ENCODE measurements at places on chromosomes 2 and 18.
A peak's percentile ranks its signal among the peaks of the same experiment; 100 is the strongest.

GRCh38 chr2:46367286-46367685 is 70.1 kb downstream of the EPAS1 start:
- DNase-seq, result no peak

GRCh38 chr2:7619203-7619970 is 702.2 kb downstream of the RNF144A start:
- no peak for DNase-seq

DNA sequence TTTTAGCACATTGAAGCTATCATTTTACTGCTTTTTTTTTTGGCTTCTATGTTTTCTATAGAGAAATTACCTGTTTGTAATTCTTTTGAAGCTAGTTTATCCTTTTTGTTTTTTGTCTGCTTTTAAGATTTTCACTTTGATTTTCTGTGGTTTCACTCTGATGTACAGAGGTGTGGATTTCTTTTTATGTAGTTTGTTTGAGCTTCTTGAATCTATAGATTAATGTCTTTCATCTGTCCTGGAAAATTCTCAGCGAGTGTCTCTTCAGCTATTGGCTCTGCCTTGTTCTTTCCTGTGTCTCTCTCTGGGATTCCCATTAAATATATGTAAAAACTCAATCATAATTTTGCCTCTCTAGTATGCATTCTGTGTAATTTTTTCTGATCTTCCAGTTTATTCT is 8.4 kb downstream of the POLE4 start:
- DNase-seq, result no peak

- no peak for DNase-seq
Measured at GRCh38 chr18:24928301-24928878, 423.6 kb downstream of the ZNF521 start.

- DNase-seq, result no peak
Measured at GRCh38 chr18:26978812-26979341, 113.4 kb upstream of the AQP4 start.

GRCh38 chr18:80044072-80044471 is 9.8 kb downstream of the RBFA start:
- DNase-seq, result no peak

DNA sequence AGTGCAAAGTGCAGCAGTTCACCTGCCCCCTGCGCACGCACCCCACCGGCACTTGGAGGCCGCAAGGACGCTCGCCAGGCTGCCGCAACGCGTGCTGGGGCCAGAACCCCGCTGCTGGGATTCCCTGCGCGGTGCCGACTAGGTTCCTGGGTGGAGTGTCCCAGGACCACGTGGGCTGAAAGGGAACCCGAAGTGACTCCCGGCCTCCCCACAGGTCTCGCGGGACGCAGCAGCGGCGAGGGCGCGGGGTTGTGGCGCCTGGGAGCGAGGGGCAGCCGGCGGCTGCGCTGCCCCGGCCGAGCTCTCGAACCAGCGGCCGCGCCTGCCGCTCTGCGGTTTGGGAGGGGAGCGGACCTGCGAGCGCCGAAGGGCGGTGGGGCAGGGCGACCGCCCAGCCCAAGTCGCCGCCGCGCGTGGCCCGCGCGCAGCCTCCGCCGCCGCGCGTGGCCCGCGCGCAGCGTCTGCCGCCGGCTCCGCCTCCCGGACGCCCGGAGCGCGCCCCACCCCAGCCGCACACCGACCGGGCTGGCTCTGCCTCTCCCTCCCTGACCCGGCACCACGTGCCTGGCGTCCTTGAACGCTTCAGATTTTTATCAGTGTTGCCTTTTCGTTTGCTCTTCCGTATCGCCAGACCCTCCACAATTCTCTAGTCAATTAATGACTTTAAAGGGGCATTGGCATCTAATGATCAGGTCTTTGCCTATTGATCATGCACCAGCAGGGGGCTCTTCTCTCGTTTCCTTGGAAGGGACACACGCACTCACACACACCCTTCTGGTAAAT is at the start of gene FTCDNL1:
Gene FTCDNL1 (minus strand): TSS at position 475 of the 783 bp plus-strand sequence. CDS start 2,230 bp downstream, outside the sequence.
- DNase-seq, result peak; percentile 76

GRCh38 chr2:60764736-60765534 is 8.9 kb downstream of the PAPOLG start:
- DNase-seq, result no peak

GRCh38 chr18:23107718-23108117 is 27.6 kb upstream of the CABLES1 start:
- no peak for DNase-seq

- no peak for DNase-seq
Measured at GRCh38 chr2:32227492-32227891, 37.2 kb downstream of the NLRC4 start.

DNA sequence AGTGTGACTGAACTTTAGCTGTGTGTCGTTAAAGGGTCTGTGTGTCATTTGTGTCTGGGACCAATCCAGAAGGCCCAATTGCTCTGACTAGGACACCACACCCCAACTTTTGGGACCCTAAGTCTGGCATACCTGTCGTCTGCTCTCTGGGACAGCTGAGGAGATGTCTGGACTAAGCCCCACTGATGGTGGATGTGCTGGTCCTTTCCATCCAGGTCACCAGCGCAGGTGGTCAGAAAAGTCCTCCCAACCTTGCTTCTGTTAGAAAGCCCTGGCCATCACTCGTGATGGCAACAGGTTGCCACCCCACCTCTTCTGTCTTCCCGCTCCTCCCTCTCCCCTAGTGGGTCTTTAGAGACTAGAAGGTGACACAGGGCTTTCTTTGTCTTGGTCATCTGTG is 37.6 kb upstream of the TWIST2 start:
- no peak for DNase-seq

GRCh38 chr2:56379066-56379465 is 195.3 kb downstream of the CCDC85A start:
- DNase-seq, result no peak

- no peak for DNase-seq
Measured at GRCh38 chr2:20565101-20565622, 85.7 kb downstream of the HS1BP3 start.

- no peak for DNase-seq
Measured at GRCh38 chr2:31081492-31081891, 56.7 kb downstream of the GALNT14 start.

- no peak for DNase-seq
Measured at GRCh38 chr2:9335322-9335832, 88.0 kb downstream of the ITGB1BP1 start.

GRCh38 chr2:161964160-161964559 is 109.9 kb downstream of the DPP4 start:
- no peak for DNase-seq

DNA sequence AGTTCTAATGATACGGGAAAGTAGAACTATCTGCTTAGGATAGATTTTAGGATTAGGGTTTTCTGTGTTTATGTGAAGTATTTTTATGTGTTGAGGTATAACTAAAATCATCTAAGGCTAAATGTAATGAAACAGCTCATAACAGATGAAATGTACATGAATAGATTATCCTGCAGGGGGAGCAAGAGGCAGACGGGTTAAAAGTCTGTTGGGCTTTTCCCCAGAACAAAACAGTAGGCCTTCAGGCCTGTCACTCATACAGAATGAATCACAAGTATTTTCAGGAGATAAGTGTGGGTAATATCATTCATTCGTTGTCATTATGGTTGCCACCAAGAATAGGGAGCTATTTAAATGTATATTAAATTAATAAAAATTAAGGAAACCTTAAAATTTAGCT is 107.9 kb upstream of the IL1R2 start:
- DNase-seq, result peak; percentile 38

- DNase-seq, result no peak
Measured at GRCh38 chr2:45096996-45097395, 87.7 kb upstream of the SIX2 start.

DNA sequence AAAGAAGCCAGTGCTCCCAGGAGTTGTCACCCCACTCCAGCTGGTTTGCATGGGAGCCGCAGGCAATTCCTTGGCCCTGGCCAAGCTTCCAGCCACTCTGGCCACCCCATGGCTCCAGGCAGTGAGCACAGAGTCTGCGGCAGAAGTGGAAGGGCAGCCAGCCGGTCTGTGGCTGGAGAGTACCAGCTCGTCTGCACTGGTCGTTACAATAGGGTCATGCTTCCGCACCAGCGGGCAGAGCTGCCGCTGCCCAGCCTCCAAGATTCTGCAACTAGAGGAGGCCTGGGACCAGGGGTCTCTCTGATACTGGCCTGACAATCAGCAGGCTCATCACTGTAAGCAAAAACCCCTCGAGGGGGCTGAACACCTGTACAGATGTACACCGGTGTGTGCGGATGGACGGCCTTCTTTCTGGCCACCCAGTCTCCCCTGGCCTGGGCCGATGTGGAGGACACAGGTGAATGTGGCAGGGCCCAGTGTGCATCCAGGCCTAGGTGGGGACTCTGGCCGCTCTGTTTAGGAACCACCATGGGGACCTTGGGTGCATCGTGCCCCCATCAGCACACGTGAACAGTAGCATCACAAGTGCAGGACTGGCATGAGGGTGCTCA is 51.9 kb upstream of the ODC1 start:
- no peak for DNase-seq
